Kidney glomerular epithelial cell (primary cell): ENCODE measurements at places on chromosomes 11 and 22.

DNA sequence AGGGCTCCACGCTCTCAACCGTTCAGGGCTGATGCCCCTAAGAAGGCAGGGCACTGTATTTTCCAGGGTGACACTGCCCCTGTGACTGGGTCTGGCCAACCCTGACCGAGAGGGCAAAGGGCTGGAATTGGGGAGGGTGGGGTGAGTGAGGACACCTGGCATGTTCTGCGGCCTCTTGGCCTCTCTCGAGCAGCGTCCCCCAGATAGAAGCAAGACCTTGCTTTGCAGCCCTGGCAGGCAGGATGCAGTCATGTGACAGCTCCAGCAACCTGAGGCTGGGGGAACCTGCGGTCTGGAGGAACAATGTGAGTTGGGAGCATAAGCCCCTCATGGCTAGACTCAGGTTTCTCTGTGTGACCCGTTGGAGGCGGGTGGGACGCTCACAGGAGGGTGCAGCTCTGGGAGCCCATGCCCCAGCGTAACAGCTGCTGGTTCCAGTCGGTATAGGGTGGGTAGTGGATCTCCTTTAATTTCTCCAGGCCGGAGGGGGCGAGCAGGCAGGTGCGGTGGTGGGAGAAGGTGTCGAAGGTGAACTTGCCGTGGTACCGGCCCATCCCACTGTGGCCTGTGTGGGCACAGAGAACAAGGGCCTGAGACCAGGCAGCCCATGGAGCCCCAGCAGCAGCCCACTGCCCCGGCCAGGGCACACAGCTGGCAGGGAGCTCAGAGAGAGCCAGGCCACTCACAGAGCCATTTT is 11.4 kb downstream of the ALDH3B2 start:
- DNase-seq: no peak

- no peak for DNase-seq
These were observed 138.2 kb downstream of the COMMD9 start for GRCh38 chr11:36150986-36151385.

GRCh38 chr22:49723478-49724029 is 104.1 kb downstream of the BRD1 start:
- no peak for DNase-seq

DNA sequence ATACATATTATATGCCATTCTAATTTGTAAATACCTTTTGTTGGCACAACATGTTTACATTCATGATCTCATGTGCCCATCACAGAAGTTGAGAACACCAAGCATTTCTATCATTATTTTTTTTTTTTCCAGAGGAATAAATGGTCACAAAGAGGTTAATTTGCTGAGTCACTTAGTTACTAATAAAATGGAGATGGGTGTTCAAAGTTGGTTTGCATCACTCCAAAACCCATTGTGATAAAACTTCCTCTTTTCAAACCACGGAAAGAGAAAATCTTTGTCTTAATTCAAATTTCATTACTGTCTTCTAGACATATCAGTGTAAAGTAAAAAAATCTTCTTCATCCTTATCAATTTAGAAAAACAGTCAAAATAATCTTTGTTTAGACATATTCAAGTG is 636.8 kb upstream of the CCDC179 start:
- no peak for DNase-seq

- no peak for DNase-seq
These were observed 31.6 kb downstream of the RBX1 start for GRCh38 chr22:40982482-40983385.

DNA sequence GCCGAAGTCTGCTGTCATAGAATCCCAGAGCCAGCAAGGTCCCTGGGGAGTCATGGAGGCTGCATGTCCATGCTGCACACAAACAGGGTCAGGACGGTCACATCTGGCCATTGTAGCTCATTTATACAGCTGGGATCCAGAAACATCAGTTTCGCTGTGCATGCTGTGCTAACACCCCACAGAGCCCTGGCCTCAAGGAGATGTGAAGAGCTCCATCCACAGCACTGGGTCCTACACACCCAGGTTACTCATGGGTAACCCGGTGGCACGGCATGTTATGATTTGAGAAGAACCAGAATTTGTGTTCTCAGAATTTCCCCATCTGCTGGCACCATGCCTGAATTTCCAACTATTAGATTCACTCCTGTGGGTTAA is 146.3 kb upstream of the ARHGAP20 start:
- peak; percentile 11 for DNase-seq

- DNase-seq: no peak
These were observed 18.1 kb upstream of the RFPL2 start for GRCh38 chr22:32222991-32223390.

DNA sequence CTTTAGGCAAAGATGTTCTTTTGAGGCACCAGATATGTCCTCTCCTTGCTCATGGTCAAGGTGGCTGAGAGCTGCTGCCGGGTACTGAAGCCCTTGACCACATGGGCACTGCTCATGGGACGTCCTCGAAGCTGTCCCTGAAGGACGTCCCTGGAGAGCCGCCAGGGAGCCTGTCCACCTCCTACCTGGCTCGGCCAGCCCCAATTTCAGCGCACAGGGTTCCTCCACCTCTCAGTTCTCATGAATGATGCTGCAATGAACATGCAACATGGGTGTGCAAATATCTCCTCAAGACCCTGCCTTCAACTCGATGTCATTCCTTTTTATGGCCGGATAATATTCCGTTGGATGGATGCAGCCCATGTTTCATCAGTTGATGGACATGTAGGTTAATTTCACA is 24.4 kb upstream of the TOLLIP start:
- no peak for DNase-seq

GRCh38 chr11:67266449-67267187 is at the start of gene GRK2:
GRK2 (plus strand) TSS chr11:67266473; CDS start chr11:67266700, 227 bp downstream.
- DNase-seq: peak; percentile 29

DNA sequence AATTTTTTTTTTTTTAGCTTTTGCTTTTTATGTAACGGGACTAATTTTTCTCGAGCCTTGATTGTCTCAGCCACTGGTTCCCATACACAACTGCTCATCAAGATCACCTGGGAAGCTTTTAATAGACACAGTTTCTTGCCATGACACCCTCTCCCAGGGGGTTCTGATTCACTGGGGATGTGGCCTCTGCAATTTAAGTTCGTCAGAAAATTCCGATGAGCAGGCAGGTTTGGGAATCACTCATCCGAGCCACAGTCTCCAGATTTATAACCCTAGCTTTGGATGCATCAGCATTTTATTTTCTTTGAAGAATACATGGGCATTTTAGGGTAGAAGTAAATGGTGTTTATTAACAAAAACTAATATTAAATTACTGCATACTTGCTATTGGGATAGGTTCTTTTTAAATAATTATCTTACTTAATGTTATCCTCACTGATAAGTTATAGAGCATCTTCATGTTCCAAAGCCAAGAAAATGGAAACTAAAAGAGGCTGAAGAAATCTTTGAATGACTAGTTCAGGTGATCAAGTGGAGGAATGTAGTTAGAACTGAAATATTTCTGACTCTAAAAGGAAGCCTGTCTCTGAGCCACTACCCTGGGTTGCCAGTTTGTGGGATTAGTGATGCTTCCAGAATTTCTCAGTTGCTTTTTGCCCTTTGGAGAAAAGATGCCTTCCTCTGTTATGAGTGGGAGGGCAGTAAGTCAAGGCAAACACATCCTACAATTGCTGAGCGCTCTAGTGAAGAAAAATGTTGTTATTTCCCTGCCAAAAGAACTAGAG is 319.0 kb downstream of the DDX10 start:
- peak; percentile 80 for DNase-seq

GRCh38 chr11:94046796-94047195 is 25.6 kb downstream of the HEPHL1 start:
- no peak for DNase-seq

DNA sequence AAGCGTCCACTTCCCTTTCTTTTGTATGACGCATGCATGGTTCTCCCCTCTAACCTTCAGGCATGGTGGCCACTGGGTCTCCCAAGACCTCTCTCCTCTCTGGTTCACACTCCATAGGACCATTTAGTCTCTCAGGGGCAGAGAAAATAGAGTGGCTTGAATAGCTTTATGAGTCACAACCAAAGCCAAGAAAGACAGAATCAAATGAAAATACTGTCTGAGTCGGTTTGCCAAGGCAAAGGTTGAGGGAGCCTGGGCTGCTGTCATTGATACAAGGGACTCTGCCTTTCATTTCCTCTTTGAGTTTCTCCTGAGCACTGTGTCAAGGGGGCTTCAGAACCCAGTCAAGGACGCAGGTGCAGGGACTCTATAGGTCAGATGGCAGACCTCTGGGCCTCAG is 44.2 kb downstream of the TENM4 start:
- no peak for DNase-seq

DNA sequence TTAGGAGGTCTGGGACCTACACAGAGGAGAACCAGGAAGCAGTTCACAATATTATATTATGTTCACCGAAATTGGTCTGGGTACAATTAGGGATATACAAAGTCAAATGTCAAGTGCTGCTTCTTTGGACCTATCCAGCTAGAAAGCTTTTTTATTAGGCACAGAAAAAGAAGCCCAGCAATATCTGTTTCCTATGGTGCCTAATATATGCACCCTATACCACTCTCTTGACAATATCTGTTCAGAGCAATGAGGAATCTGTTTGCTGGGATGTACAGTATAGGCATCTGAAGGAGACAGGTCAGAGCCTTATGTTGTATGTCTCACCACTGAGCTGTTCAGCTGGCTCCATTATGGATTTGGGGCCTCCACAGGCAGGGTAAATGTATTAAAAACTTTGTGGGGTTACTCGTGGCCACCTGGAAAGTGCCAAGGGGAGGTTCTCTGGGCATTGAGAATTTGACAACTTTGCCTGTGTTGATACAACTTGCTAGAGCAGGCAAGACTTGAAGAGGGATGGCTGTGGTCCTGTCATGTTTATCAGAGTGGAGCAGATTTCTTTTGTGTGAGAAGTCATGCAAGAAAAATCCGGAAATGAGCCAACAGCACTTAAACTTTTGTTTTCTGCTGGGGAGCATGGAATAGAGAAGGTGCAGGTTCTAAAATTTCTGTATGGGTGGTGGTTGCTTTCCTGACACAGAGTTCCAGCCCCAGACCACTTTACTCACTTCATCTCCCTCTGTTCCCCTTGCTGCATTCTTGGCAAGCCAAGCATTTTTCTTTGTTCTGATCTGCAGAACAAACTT is 10.1 kb downstream of the STIM1 start:
- DNase-seq: peak; percentile 68

GRCh38 chr11:3222003-3222855 is 3.6 kb upstream of the MRGPRG start:
- no peak for DNase-seq

GRCh38 chr11:11789735-11790369 is 51.9 kb upstream of the USP47 start:
- peak; percentile 4 for DNase-seq

- no peak for DNase-seq
These were observed 6.8 kb downstream of the SAC3D1 start for GRCh38 chr11:65047581-65048422.

DNA sequence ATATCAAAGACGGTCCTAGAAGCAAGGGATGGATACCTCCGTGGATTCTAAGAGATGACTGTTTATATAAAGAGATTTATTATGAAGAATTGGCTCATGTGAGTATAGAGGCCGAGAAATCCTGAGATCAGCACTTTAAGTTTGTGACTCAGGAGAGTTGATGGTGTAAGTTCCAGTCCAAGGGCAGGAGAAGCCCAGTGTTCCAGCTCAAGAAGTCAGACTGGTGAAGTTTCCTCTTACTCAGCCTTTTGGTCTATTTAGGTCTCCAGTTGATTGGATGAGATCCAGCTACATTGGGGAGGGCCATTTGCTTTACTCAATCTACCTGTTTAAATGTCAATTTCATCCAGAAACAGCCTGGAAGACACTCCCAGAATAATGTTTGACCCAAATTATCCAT is 45.1 kb downstream of the TSPAN18 start:
- DNase-seq: no peak

GRCh38 chr11:94243571-94244515 is 60.5 kb upstream of the IZUMO1R start:
- no peak for DNase-seq

DNA sequence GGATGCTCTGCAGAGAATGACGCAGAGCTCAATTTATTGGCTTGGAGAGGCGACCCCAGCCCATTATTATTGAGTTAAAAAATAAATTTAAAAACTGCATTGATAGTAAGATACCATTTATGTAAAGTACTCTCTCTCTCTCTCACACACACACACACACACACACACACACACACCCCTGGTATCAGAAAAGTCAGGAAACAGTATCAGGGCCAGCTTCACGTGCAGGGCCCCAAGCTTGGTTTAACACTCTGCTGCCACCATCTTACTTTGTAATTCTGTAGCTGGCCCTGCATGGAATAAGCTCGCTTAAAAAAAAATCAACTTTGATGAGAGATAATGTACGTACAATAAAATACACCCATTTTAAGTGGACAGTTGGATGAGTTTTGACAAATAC is 59.8 kb upstream of the CD5 start:
- DNase-seq: no peak

GRCh38 chr11:74154620-74155281 is 16.1 kb downstream of the C2CD3 start:
- peak; percentile 33 for DNase-seq

- no peak for DNase-seq
These were observed 20.1 kb downstream of the OVOL1 start for GRCh38 chr11:65806979-65807378.

GRCh38 chr22:48897645-48898370 is 929.9 kb downstream of the BRD1 start:
- DNase-seq: no peak

DNA sequence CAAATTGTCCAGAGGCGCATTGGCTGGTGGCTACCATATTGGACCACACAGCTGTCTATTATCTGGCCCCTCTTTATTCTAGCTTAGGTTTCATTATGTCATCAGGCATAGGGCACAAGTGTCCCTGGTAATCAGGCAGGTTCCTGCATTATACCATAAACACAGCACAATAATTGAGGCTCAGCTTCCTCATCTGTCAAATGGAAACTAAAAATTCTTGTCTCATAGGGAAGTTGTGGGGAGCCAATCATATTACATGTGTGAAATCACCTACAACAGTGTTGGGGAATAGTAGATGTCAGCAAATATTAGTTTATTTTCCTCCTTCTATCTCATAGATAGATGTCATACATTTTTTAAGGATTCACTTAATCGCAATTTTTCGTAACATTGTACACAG is 231.0 kb upstream of the SORL1-AS1 start:
- no peak for DNase-seq

DNA sequence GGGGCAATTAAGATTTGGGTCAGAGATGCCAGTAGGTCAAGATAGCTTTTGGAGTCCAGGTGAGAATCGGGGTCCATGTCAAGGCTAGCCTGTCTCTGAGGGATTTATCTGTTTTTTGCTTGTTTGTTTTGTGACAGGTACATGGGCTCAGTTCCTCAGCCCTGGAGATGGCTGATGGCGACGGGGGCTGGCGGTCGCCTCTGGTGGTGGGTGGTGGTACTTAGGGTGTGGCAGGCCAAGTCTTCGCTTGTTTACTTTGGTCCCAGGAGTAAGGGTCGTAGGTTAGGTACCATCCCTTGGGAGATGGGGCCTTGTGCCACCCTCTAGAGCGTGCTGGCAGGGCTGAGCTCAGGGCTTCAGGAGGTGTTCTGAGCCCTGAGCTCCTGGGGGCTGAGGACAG is 4.7 kb downstream of the SLC25A45 start:
- DNase-seq: no peak

- DNase-seq: no peak
These were observed 31.2 kb downstream of the MS4A2 start for GRCh38 chr11:60119710-60120109.

GRCh38 chr11:45605051-45605450 is 60.4 kb downstream of the CHST1 start:
- no peak for DNase-seq

- DNase-seq: no peak
These were observed 373.1 kb downstream of the ETS1 start for GRCh38 chr11:128214263-128214662.
